ENCODE measurements at places on chromosomes 4 and X. TPM values are rescaled to one million over a fixed set of nuclear protein-coding genes. Genes with fewer than 3 reads are reported as not detected.

Gene RAB41
- total RNA-seq: not detected

Gene ADRA2C
- 10.9 TPM for total RNA-seq

Gene ETDB
- not detected for total RNA-seq

Gene VMA21
- total RNA-seq: 22.9 TPM

Gene HERC5
- total RNA-seq: 4.0 TPM

Gene TMEM35A
- total RNA-seq: not detected

Gene PPARGC1A
- 0.02 TPM for total RNA-seq

Gene ERCC6L
- 10.7 TPM for total RNA-seq

Gene CITED1
- total RNA-seq: 2.3 TPM

Gene CLIC2
- total RNA-seq: 0.19 TPM

Gene ALAS2
- not detected for total RNA-seq

Gene PIM2
- 8.4 TPM for total RNA-seq

Gene SORCS2
- 4.9 TPM for total RNA-seq

Gene TLR2
- 0.79 TPM for total RNA-seq

Gene LETM1
- total RNA-seq: 26.1 TPM
